ENCODE measurements at places on chromosomes 5 and 9. TPM values are rescaled to one million over a fixed set of nuclear protein-coding genes. Genes with fewer than 3 reads are reported as not detected.

GRCh38 chr5:12330381-12330780 is 426.1 kb upstream of the CTNND2 start:
- DNase-seq: no peak

GRCh38 chr5:147061431-147061830 is 173.4 kb upstream of the STK32A start:
- DNase-seq: no peak

DNA sequence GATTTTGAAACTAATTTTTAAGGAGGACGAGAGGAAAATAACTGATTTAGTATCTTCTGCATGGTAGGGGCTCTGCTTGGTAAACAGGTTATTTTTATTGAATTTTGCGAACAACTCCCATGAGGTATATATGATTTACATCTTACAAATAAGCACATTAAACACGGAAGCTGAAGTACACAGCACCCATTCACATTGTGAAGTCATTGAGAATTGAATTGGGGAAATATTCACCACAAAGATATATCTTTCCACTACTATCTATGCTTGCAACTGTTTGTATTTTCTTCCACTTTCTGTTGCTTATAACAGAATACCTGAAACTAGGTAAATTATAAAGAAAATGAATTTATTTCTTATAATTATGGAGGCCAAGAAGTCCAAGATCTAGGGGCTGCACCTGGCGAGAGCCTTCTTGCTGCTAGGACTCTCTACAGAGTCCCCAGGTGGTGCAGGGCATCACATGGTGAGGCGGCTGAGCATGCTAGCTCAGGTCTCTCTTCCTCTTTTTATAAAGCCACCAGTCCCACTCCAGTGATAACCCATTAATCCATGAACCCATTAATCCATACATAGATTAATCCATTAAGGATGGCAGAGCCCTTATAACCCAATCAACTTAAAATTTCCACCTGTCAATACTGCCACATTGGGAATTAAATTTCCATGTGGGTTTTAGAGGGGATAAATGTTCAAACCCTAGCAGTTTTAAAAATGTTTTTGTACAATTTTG is 79.0 kb upstream of the ZNF608 start:
- no peak for DNase-seq

DNA sequence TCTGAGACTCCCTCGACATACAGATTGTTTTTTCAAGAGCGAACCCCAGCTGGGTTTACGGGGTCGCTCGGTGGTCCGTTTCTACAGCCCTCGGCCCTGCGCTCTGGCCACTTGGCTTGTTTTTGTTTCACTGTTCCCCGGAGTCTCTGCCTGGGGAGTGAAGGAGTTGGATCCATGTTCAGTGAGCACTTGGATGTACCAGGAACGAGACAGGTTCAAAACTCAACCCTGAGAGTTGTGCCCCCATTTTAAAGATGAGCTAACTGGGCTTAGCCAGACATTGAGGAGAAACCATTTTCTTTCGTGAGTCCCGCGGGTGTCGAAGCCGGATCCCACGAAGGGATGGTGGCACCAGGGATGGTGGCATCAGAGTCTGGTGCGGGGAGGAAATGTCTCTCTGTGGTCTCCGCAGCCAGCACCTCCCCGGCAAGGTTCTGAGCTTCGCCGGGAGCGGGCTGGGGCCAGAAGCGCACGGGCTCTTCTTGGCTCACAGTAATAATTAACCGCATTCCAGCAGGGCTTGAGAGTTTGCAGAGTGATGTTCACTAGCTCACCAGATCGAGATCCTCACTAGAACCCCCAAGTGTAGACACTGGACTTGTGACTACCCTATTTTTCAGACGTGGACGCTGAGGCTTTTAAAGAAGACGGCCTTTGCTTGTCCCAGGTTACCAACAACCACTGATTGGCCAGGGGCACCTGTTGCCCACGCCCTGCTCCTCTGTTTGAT is 1.0 kb downstream of the MSX2 start:
- DNase-seq: no peak

DNA sequence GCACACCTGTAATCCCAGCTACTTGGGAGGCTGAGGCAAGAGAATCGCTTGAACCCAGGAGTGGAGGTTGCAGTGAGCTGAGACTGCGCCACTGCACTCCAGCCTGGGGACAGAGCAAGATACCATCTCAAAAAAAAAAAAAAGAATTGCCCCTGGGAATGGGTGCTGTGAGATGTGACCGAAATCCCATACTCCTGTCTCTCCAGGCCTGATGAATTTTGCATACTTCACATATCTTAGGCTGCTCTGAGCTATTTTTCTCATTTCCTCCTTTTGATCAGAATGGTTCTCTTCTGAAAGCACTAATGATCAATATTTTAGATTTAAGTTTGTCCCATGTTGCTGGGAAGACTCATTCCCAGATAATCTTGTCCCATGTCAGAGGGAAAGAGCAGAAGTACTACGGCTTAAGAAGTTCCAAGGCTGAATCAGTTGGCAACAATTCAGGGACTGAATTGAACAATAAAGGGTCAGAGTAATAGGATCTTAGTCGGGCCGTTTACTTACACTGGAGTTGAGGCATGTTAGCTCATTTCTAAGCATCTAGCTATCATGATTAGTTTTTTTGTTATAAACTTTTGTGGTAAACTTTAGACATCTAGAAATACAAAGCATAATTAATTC is 44.2 kb upstream of the TENT2 start:
- DNase-seq: no peak

GRCh38 chr9:83011611-83012010 is 51.3 kb downstream of the RASEF start:
- DNase-seq: no peak

DNA sequence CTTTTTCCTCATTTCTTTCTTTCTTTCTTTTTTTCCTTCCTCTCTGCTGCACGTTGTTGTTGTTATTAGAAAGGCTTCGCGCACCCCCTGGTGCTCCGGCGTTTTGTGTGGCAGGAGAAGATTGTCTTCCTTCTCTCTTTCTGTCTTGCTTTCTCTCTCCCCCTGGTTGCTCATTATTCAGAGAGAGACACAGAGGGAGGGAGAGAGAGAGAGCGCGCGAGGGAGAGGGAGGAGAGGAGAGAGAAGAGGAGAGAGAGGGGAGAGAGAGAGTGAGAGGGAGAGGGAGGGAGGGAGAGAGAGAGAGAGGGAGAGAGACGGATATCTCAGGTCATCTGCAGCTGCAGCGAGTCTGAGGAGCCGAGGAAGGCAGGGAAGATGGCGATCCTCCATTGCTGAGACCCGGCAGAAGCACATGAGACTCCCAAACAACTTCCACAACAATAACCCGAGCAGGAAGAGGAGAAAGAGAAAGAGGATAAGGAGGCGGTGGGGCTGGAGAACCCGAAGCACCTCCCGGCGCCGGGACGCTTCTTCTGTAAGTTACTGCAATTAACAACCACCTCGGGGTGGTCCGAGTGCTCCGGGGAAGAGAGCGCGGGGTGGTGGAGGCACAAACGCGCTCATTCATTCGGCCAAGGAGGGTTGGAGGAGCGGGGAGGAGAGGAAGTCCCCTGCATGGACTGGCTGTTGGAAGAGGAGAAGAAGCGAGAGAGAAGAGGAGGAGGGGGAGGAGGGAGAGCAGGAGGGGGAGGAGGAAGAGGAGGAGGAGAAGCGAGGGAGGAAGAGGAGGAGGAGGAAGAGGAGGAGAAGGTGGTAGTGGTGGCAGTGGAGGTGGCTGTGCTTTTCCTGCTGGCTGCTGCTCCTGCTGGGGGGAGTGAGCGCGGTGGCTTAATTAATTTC is at the start of gene ZNF462:
Gene ZNF462 (plus strand): TSS at position 346 of the 900 bp plus-strand sequence. CDS start 60,218 bp downstream, outside the sequence.
- DNase-seq: peak; percentile 55

DNA sequence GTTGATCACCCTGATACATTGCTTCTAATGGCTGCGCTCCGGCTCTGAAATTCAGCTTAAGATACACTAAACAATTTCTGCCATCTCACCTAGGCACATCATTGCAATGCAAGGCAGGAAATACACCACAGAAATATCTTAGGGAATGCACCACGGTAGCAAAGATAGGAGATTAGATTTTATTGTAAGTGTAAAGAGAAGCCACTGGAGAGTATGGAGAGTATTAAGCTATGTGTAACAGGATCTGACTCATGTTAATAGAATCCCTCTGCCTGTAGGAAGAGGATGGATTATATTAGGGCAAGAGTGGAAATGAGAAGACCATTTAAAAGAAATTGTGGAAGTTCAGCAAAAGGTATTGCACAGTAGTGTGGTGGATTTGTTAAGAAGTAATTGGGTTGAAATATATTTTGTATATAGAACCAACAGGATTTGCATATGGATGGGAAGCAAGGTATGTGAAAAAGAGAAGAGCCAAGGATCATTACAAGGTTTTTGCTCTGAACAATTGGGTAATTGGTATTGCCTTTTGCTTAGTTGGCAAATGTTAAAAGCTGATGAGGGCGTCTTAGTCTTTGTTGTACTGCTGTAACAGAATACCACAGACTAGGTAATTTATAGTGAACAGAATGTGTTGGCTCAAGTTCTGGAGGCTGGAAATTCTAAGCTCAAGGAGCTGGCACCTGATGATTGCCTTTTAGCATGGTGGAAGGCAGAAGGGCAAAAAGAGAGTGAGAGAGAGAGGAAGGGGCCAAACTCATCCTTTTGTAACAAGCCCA is 636.1 kb downstream of the PSAT1 start:
- no peak for DNase-seq

- DNase-seq: no peak
These were observed 536.3 kb upstream of the PTPRD start for GRCh38 chr9:11149065-11149464.

DNA sequence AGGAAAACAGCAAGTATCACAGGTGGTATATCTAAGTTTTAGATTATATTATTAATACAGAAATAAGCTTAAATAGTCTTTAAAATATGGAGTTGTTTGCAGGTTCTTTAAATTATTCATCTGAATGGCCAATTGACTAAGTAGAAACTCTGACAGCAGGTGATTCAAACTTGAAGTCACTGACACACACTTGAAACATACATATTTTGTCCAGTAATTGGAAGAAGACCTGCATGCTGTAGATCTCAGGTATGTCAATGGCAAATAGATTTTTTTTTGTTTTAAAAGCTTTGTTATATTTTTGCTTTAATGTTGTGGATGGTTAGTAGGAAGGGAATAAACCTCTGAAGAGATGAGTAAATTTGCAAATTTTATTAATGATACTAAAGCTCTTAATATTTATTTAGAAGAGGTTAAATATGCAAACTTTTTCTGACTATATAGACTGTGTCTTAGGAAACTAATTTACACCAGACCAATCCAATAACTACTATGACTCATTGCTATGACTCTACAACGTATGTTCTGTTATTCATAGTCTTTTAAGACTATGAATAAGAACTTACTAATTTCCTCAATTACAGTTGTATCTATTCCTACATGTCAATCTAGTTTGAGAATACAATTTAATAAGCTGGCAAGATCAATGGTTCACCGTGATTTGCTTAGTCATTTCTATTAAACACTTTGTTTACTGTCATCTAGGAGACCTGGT is 53.9 kb upstream of the RORB start:
- DNase-seq: no peak

- DNase-seq: no peak
These were observed 86.4 kb upstream of the COL5A1 start for GRCh38 chr9:134555094-134555650.

DNA sequence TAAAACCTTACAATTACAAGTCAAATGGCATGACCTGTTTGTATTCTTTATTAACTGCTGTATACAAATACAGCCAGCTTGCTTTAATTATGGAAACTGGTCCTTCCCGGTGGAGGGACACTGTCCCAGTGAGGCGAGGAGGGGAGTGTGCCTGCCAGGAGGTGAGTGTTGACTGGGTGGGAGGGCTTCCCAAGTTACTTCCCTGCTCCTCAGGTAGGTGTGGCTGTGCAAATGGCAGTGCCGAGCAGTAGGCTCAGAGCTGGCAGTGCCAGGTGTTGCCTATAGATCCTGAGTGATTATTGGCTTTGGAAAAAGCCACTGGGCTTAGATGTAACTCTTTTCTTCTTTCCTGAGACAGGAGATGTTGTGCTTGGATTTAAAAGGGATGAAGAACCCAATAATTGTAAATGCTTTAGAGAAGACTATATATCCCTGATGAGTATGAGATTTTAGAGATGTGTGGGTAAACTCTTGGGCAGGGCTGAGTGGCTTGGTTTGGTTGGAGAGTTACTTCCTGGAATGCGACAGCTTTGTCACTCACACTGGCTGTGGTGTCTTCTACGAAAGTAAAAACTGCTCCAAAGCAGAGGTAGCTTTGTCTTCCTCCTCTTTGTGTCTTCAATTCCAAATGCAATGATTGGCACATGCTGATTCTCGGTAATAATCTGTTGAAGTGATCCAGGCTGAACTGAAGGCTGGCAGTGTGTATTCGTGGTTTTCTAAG is 43.7 kb downstream of the GLRX start:
- DNase-seq: no peak

- DNase-seq: no peak
These were observed 33.5 kb downstream of the GGTA1 start for GRCh38 chr9:121466142-121466541.

GRCh38 chr9:126684345-126684744 is 70.6 kb downstream of the LMX1B start:
- no peak for DNase-seq

- no peak for DNase-seq
These were observed 82.9 kb downstream of the CEMIP2 start for GRCh38 chr9:71685394-71685793.

DNA sequence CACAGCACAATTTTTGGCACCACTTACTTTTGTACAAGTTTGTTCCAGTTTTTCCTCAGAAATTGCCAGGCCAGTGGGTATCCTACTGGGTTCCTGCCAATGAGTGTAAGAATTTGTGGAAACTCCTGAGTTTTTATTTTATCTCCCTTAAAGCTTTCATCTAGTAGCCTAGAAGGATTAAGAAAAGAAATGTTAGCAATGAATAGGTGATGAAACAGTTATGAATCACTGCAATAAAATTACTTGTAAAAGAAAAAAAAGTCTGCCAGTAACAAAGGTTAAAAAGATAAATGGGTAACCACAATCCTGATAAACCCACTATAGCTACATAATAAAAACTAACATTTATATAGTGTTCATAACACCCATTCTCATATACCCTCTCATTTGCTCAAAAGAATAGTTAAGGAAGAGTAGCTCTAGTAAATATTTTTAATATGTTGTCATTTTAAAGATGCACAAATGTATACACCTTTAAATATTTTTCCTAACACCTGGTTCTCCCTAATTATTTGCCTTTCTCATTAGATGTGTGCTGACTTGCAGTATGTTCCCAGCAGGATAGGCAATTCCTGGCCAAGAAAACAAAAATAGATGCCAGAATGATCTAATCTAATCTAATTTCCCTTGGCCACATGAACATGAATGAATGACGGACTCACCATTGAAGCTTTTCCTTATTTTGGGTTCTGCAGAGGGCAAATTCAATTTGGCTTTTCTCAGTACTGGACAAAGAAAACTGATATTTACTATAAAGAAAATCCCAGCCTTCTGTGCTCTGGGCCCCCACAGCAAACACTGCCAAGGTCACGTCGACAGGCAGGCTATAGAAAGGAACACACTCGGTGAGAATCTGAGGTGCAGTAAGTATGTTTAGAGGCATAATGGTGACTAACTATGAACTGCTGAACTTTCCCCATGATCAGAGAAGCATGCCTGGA is 26.4 kb downstream of the ERAP1 start:
- DNase-seq: no peak

- no peak for DNase-seq
These were observed 69.7 kb upstream of the ADCY2 start for GRCh38 chr5:7325975-7326913.

Gene TNIP1
- total RNA-seq: 18.1 TPM

Gene CFAP77
- not detected for total RNA-seq

Gene C1QTNF2
- 3.1 TPM for total RNA-seq

Gene PCDHGB6
- total RNA-seq: 12.8 TPM

Gene PCSK1
- 1.6 TPM for total RNA-seq

Gene CCDC180
- 8.1 TPM for total RNA-seq

Gene GFPT2
- total RNA-seq: 11.4 TPM

Gene SPAG8
- total RNA-seq: 4.7 TPM

Gene CARD19
- total RNA-seq: 15.3 TPM

Gene GABRG2
- 37.4 TPM for total RNA-seq

Gene SHISAL2B
- not detected for total RNA-seq

Gene TGFBI
- 4.2 TPM for total RNA-seq

Gene CDC20B
- 0.78 TPM for total RNA-seq

Gene CDH9
- 34.2 TPM for total RNA-seq

All from occipital lobe (tissue), 3 donors.